ENCODE measurements at places on chromosomes 7 and 10.

- DNase-seq: no peak
Observed at GRCh38 chr7:106010331-106010730, 47.3 kb downstream of the CDHR3 start.

- peak; percentile 71 for DNase-seq
Observed at GRCh38 chr10:132232023-132232951, 45.5 kb downstream of the DPYSL4 start.

DNA sequence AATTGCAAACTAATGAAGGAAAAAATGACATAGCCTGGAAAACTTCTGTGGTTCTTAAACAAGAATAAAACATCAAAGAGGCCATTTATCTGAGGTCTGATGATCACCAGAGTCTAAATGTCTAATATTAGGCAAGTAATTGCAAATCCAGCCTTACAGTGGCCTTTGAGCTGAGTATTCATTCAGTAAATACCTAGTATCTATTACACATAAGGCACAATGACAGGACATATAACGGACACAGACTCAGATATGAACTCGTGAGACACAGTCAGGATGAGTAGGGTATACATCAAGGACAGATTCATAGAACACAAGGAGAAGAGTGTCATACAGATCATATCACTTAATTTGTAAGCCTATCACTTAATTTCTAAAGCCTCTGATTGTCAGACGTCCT, 16.8 kb downstream of the GPAM start:
- DNase-seq: no peak

DNA sequence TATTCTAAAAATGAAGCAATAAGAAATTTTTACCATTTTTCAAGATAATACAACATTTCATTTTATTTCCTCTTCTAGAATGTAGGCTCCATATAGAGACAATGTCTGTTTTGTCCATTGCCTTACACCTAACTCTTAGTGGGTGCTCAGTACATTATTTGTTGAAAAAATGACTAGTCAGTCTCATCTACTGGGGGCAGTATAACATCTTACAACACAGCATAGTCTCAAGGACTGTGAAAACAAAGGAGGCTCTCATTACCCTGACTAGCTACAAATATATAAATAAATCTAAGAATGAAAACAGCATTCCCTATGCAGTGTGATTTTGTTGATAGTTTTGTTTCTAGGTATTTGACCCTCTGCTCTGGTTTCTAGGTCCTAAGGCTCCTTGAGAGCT, 11.6 kb downstream of the CRPPA start:
- DNase-seq: no peak

DNA sequence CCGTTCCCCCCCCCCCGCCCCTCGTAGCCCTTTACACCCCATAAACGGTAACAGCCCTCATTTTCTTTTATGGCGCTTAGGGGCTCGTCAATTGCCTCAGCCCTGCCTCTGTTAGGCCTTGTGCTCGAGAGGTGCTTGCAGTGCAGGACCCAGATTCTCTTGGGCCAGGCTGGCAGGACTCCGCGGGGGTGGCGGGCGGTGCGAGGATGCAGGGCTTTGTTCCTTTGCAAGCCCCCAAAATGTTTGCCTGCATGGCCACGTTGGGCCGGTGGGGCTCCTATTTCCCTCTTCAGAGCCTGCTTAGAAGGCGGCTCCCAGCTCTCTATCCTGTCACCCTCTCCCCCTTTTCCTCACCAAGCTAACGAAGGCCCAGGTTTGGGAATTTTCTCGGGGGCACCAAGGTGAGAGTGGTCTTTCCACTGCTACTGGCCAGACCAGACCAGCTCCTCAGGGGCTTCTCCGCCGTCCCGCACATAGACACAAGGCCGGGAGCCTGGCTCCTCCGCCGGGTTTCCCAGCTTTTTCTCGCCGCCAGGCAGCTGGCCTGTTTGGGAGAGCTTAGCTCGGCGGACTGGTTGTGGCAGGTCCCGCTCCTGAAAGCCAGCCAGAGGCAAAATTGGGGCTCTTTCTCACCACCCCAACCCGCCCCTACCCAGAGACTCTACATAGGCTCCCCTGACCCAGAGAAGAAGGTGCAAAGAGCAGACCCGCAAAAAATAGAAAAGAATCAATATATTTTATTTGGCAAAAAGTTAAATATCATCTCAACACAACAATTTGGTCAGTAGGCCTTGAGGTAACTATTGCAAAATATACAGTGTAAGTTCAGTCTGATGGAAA, 3.4 kb downstream of the HOXA9 start:
- DNase-seq: no peak

- DNase-seq: peak; percentile 90
Observed at GRCh38 chr10:74589226-74589673, 237.2 kb upstream of the KAT6B start.

- DNase-seq: no peak
Observed at GRCh38 chr7:132650498-132650897, 74.2 kb upstream of the PLXNA4 start.

Data from dorsolateral prefrontal cortex (tissue), 122 donors.